ENCODE measurements at places on chromosomes 3 and 15. TPM values are rescaled to one million over a fixed set of nuclear protein-coding genes. Genes with fewer than 3 reads are reported as not detected.

The FBXW12 gene
- polyA plus RNA-seq, result not detected

The SCN5A gene
- 69.0 TPM for polyA plus RNA-seq

The PRR20G gene
- polyA plus RNA-seq, result not detected

The NOX5 gene
- 0.09 TPM for polyA plus RNA-seq

The CCDC9B gene
- polyA plus RNA-seq, result 99.7 TPM

The WDR93 gene
- 0.05 TPM for polyA plus RNA-seq

The NANOGP8 gene
- 0.09 TPM for polyA plus RNA-seq

The MORC1 gene
- polyA plus RNA-seq, result not detected

The CHRFAM7A gene
- polyA plus RNA-seq, result 1.3 TPM

The CTDSPL2 gene
- polyA plus RNA-seq, result 4.8 TPM

The GUCA1C gene
- not detected for polyA plus RNA-seq

The PPIP5K1 gene
- 6.8 TPM for polyA plus RNA-seq

The ARHGEF26 gene
- 3.5 TPM for polyA plus RNA-seq

The DPPA2 gene
- not detected for polyA plus RNA-seq

The SLC2A2 gene
- not detected for polyA plus RNA-seq

The ETV5 gene
- 1.7 TPM for polyA plus RNA-seq

The CELSR3 gene
- polyA plus RNA-seq, result 0.27 TPM

The SAMMSON gene
- polyA plus RNA-seq, result not detected

The KNG1 gene
- 0.23 TPM for polyA plus RNA-seq

The DLL4 gene
- polyA plus RNA-seq, result 7.2 TPM

The IP6K2 gene
- polyA plus RNA-seq, result 57.8 TPM

The DHX36 gene
- 31.6 TPM for polyA plus RNA-seq

The PLSCR2 gene
- polyA plus RNA-seq, result not detected

The GOLGA6D gene
- polyA plus RNA-seq, result not detected

The OR5H6 gene
- not detected for polyA plus RNA-seq

The ZNF770 gene
- polyA plus RNA-seq, result 17.1 TPM

The TRIM42 gene
- not detected for polyA plus RNA-seq

The JAGN1 gene
- 26.0 TPM for polyA plus RNA-seq

The ANKRD63 gene
- polyA plus RNA-seq, result 0.68 TPM

The C2CD4B gene
- 2.8 TPM for polyA plus RNA-seq

The GP9 gene
- not detected for polyA plus RNA-seq

The TWF2 gene
- polyA plus RNA-seq, result 56.5 TPM

The CD86 gene
- 0.91 TPM for polyA plus RNA-seq
